ENCODE measurements at places on chromosomes 2 and 18.
A peak's percentile ranks its signal among the peaks of the same experiment; 100 is the strongest.

DNA sequence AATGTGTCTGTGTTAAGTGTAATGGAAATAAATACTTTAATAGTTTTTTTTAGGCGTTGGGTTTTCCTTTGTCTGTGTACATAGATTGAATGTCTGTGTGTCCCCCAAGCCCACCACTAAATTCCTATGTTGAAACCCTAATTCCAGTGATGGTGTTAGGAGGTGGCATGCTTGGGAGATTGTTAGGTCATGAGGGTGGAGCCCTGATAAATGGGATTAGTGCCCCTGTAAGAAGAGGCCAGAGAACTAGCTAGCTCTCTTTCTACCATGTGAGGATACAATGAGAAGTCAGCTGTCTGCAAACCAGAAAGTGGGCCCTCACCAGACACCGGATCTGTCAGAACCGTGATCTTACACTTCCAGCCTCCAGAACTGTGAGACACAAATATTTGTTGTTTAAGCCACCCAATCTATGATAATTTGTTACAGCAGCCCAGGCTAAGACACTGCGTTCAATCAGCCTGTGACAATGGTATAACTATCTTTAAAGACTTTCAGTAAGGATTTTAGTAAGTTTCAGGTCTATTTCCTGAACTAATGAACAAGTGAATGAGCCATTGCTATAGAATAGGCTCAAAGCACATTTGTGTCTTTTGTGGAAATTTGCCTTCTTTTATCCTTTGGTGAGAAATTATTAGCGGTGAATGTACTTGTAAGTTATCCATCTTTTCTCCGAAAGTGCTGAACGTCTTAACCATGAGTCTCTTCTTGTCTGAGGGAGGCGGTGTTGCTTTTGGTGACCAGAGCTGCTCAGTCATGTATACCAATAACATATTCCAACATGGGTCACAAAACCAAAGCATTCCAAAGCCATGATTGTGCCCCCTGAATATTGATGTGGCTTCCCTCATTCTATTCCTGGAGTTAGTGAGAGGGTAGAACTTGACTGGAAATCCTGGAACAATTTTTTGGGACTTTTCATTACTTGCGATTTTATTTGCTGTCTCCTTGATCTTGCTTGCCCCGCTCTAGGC, 29.6 kb upstream of the IL1R1 start:
- DNase-seq, result no peak

DNA sequence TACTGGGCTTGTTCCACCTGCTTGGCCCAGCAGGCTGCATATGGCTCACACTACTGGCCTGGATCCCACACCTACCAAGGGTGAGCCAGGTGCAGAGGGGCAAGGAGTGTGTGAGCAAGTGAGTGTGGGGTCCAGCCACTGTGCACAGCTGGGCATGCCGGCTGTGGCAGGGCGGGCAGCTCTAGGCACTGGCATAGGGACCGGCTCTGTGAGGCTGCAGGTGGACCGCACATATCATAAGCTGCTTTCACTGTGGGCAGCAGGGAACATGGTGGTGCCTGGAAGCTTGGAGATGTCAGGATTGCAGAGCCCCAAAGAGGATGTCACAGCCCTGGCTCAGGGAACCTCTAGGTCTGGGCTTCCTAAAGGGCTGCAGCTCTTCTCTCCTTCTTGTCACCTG, 154.3 kb downstream of the THSD7B start:
- DNase-seq, result no peak

GRCh38 chr2:49616800-49617199, 462.5 kb upstream of the FSHR start:
- no peak for DNase-seq

- DNase-seq, result no peak
Measured at GRCh38 chr18:8734496-8734895, 29.1 kb downstream of the MTCL1 start.

DNA sequence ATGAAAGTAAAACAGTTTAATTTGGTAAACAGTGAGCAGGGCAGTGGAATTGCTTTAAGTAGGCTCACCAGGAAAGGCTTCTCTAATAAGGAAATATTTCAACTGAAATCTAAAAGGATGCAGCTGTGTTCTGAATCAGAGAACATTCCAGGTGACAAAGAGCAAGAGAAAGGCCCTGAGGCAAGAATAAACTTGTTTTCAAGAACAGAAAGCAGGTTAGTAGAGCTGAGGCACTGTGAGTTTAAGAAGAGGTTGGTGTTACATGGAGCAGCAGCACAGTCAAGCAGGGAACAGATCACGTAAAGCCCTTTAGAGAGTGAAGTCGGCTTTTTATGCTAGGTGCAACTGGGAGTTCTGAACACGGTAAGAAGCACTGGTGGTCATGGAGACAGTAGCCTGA, 57.0 kb upstream of the SCN1A start:
- DNase-seq, result no peak

GRCh38 chr18:48446582-48447225, 37.5 kb upstream of the ZBTB7C start:
- DNase-seq, result peak; percentile 31

DNA sequence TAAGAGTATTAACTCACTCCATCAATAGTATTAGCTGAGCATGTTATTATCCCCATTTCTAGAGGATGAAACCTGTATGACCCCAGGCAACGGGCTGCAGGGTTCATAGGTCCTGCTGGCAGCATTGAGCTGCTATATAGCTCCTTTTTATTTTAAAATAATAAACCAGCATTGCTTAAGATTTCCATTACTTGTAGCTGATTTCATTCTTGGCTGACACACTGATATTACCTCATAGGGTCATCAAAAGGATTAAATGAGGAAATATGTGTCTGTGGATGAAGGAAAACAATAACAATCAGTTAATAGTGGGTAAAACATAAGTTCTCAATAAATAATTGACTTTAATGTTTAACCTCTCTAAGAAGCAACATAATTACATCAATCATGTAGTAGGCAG, 48.3 kb upstream of the NRP2 start:
- DNase-seq, result no peak

- DNase-seq, result no peak
Measured at GRCh38 chr2:30225131-30225762, 6.1 kb upstream of the LBH start.

- DNase-seq, result no peak
Measured at GRCh38 chr2:230722207-230722885, 9.7 kb downstream of the CAB39 start.

- DNase-seq, result no peak
Measured at GRCh38 chr2:42949125-42949524, 156.7 kb upstream of the HAAO start.

GRCh38 chr2:205660521-205661124, 21.7 kb upstream of the NRP2 start:
- no peak for DNase-seq

GRCh38 chr2:239928391-239929350, 96.5 kb downstream of the NDUFA10 start:
- no peak for DNase-seq

DNA sequence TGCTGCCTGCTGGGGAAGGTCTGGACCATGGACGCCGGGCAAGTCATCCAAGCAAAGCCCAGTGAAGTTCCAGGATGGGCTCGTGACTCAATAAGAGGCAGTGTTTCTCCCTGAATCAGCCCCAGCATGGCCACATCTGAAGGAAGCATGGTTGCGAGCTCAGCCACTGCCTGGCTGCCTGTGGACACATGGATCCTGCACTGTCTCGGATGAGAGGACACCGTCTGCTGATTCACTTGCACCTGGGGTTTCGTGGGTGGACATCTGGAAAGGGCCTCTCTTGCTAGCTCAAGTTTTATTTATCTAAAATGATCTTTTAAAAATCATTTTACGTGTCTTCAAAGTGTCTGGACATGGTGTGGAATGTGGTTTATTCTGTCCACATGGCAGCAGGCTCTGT, 224.8 kb upstream of the FN1 start:
- DNase-seq, result no peak

GRCh38 chr2:225465827-225466226, 66.3 kb downstream of the NYAP2 start:
- no peak for DNase-seq

DNA sequence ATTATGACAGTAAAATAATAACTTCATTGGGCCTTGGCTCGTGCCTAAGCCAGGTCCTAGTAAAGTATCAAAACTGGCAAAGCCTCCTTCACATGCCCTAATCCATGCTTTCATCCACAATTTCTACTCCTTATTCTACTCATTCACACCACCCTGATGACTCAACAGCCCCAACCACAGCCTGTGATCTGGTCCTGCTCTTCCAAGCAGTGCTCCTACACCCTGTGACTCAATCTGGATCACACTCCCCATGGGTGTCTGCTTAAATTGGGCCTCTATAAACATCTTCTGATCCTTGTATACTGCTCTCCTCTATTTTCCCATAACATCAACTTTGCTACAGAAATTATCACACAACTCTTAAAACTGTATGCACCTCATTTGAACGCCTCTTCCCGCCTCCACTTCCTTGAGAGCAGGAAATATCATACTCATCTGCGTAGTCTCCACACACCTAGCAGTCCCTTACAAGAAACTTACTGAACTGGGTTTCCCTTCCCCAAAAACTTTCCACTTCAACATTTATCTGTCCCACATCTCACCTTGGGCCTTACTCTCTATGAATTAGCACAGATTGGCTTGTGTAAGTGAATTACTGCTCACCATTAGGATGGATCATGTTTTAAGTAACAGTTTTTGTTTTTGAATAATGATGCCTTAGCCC, 15.9 kb downstream of the GTF3C3 start:
- DNase-seq, result no peak

DNA sequence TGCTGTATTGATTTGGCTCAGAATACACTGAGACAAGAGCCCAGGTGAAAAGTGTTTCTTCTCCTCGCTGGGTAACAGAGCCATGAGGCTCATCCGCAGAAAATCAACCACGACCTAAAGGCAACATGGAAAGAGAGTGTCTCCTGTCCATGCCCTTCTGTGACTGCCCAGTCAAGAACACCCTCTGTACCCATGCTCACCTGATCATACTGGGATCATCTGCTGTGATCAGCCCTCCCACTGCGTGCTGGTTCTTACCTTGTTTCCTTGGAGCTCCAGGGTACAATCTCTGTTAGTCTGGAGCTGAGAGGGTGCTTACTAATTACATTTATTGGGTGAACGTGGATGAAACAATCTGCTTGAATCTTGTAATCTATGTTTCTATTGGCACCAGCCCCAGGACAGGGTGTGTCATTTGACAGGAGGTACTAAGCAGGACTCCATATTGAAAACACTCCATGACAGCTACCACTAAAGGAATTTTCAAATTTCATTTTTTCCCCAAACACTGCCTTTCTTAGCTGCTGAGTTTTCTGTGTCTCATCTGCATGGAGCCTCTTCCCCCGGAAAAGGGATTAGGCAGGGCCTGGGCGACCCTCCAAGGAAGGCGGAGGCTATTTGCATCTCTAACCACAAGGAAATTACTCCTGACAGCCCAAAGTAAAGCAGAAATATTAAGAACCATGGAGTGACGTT, 39.7 kb upstream of the GRP start:
- DNase-seq, result no peak

- DNase-seq, result no peak
Measured at GRCh38 chr18:74456017-74456348, 1.1 kb downstream of the DIPK1C start.

DNA sequence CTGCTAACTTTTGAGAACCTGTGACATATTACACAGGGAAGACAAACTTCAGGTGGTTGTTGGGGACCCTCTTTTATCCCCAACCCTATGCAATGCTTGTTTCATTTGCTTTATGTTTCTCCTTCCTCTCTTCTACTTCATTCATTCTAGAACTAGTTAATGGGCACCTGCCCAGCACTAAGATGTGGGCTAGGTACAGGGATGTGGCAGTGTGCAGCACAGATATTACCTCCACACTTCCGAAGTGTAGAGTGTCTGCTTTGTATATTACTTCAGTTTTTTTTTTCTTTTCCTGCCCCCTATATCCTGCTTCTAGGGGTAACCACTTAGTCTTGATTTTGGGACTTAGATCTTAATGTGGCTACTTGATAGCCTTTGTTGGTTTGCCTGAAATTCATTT, 35.1 kb downstream of the CD28 start:
- DNase-seq, result no peak

- no peak for DNase-seq
Measured at GRCh38 chr2:157845081-157845480, 31.0 kb downstream of the ACVR1 start.

GRCh38 chr18:51120809-51121596, 76.5 kb downstream of the MEX3C start:
- no peak for DNase-seq

DNA sequence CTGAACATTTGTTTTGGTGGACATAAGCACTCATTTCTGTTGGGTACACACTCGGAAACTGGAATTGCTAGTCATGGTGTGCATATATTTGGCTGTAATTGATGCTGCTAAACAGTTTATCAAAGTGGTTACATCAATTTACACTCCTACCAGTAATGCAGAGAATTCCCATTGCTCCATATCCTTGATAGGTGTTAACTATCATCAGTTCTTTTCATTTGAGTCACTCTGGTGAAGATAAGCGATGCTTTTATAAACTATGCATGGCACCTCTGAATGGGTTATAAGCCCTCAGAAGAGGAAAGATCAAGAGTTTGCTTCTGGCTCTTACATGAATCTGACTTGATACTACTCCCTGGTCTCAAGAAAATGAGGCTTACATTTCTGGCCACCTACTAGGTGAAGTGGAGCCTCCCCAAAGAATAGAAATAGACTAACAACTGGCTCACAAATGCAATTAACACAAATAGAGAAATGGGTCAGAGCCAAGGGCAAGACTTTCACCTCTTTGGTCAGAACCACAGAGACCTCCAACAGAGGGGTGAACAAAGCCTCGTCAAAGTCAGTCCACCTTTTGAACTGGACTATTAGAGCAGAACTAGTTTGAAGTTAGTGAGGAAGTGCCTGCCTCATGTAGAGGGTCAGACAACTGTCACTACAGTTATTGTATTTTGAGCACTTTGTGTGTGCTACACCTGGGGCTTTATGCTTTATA, 15.0 kb upstream of the STK17B start:
- DNase-seq, result no peak

GRCh38 chr2:18703555-18703954, 114.2 kb upstream of the NT5C1B start:
- DNase-seq, result no peak

GRCh38 chr2:171741189-171741588, 53.9 kb downstream of the DYNC1I2 start:
- DNase-seq, result no peak

DNA sequence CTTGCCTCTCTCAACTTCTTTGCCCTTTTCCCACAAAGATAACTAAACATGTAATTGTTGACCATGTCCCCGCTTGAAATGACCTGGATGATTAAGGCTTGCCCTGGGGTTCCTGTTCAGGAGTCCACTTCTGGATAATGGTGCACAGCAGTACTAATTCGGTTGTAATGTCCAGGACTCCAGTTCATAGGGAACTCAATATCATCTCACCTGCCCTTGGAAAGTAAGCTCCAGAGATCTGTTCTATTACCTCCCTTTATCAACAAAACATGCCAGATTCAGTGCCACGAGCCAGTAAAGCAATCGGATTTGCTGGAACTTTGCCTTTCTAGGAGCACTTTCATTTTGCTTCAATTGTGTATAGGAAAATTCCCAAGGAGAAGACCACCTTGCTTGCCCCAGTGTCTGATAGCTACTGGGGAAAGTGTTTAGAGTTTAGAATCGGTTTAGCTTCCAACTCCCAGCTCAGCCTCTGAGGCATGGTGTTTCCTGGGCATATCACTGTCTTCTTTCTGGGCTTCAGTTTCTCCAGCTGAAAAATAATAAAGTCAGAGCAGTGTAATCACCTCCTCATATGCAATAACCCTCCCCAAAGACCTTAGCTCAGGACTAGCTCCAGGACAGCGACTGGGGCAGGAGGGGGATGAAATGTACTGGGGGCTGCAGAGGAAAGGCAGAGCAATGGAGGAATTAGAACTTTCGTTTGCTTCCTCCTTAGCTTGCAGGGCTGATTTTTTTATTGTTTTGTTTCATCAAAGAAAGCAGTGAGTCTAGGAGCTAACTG, 162.6 kb upstream of the CYRIA start:
- DNase-seq, result no peak

GRCh38 chr18:12929477-12930083, 18.2 kb upstream of the SEH1L start:
- no peak for DNase-seq

Measured in stimulated activated CD8-positive, alpha-beta memory T cell treated with anti-CD3 and anti-CD28 coated beads, Interleukin-15, amount 100 ng/mL, for 24 hours (primary cell).